ENCODE measurements at places on chromosomes 4 and X.

GRCh38 chr4:152962150-152962549 is 26.0 kb downstream of the FHDC1 start:
- no peak for DNase-seq

DNA sequence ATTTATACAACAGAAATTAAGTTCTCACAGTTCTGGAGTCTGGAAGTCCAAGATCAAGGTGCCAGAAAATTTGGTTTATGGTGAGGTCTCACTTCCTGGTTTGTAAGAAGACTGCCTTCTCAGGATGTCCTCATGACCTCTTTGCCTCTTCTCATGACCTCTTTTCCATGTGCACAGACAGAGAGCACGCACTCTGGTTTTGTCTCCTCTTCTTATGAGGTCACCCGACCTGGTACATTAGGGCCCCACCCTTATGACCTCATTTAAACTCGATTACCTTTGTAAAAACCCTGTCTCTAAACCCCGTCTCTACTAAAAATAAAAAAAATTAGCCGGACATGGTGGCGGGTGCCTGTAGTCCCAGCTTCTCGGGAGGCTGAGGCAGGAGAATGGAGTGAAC is 155.9 kb downstream of the KIT start:
- no peak for DNase-seq

- peak; percentile 69 for DNase-seq
Measured at GRCh38 chr4:99720206-99720605, 62.6 kb upstream of the C4orf54 start.

- DNase-seq: peak; percentile 75
Measured at GRCh38 chrX:17521871-17522693, 147.1 kb downstream of the NHS start.

DNA sequence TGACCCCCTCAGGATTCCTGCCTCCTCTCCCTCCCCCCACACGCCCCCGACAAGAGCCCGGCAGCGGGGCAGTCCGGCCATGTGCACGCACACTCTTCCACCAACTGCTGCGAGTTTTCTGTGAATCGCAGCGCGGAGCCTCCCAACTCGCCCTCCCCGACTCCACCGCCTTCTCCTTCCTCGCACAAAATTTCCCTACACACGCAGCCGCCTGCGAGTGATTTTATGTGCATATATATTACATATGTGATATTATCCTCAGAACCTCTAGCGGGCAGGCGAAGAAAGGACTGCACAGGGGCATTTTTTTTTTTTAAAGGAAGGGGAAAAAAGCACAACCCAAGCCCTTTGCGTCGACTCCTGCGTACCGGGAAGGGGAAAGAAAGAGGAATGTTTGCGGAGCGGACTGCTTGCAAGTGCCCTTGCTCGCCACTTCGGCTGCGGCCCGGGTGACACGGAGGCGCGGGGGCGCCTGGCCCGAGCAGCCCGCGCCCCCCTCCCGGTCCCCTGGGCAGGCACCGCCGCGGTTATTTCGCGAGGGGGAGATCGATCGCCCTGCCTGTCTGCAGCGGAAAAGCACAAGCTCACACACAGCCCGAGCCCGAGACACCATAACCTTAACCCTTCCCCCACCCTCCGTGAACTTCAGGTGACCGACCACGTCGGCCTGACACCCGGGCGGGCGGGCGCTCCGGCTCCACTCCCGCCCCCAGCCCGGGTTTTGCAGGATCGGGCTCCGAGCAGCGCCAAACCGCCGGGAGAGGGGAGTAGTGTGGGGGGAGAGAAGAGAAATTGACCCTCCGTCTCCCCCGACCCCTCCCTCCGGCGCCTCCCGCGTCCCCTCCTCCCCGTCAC is 2.3 kb downstream of the ZNF827 start:
- peak; percentile 94 for DNase-seq

GRCh38 chrX:3563451-3563850 is 150.0 kb downstream of the PRKX start:
- no peak for DNase-seq

- DNase-seq: peak; percentile 10
Measured at GRCh38 chrX:129161108-129161507, 362.2 kb downstream of the SMARCA1 start.

GRCh38 chr4:2352729-2353221 is 65.7 kb downstream of the ZFYVE28 start:
- DNase-seq: no peak

- no peak for DNase-seq
Measured at GRCh38 chrX:40805404-40805803, 70.1 kb upstream of the MED14 start.

DNA sequence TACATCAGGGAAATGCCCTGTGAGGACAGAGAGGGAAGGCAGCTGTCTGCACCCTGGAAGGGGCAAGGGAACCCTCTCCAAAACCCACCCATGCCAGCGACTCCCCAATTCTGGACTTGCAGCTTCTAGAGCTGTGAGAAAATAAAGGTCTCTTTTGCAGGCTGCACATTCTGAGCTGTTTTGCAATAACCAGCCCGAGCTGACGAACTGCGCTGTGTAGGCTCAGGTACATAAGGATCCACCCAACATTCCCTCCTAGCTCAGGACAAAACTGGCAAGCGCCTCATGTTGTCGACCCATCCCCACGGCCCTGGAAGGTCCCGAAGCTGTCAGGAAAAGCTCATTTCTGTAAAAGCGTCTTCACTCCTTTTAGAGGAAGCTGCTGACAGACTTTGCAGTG is 271.8 kb downstream of the CRLF2 start:
- DNase-seq: no peak

GRCh38 chrX:2627272-2627867 is 63.7 kb upstream of the CD99 start:
- DNase-seq: peak; percentile 80

- DNase-seq: no peak
Measured at GRCh38 chr4:105996845-105997244, 101.6 kb downstream of the NPNT start.

DNA sequence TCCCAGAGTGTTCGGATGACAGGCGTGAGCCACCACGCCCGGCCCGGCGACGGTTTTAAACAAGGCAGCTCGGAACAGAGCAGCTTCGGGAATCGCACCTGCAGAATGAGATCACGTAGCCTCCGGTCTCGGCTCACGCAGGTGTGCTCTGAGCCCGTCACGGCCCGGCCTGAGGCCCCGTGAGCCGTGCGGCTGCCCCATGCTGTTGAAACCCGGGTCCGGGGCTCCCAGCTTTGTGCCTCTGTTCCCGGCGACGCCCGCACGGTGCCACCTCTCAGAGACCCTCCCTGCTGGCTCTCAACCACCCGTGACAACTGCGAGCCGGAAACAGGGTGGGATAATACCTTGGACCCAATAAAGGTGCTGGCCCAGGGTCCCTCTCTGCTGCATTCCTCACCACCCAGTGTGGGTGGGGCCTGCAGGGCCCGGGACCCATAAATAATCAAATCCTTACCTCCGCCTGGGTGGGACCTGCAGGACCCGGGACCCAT is 13.4 kb upstream of the PLCXD1 start:
- DNase-seq: no peak

- DNase-seq: peak; percentile 18
Measured at GRCh38 chr4:138267835-138268234, 25.7 kb upstream of the SLC7A11 start.

- DNase-seq: peak; percentile 87
Measured at GRCh38 chrX:49155243-49155899, 7.2 kb upstream of the MAGIX start.

- DNase-seq: peak; percentile 18
Measured at GRCh38 chr4:16199093-16199492, 27.2 kb downstream of the TAPT1 start.

Measured in mesendoderm (in vitro differentiated cells).